ENCODE measurements at places on chromosomes 2 and 18. TPM values are rescaled to one million over a fixed set of nuclear protein-coding genes. Genes with fewer than 3 reads are reported as not detected.

EPB41L3 gene
- total RNA-seq = 0.43 TPM

TRIM54 gene
- total RNA-seq = 0.24 TPM

PRKD3 gene
- 33.0 TPM for total RNA-seq

PER2 gene
- 1.7 TPM for total RNA-seq

EFEMP1 gene
- 188 TPM for total RNA-seq

UGT1A10 gene
- total RNA-seq = not detected

SIX3 gene
- total RNA-seq = not detected

CDKL4 gene
- total RNA-seq = 0.96 TPM

AQP12B gene
- not detected for total RNA-seq

RGPD3 gene
- total RNA-seq = 0.21 TPM

VIL1 gene
- not detected for total RNA-seq

CHRNG gene
- not detected for total RNA-seq

CNGA3 gene
- total RNA-seq = not detected

HOXD3 gene
- not detected for total RNA-seq

CFC1 gene
- total RNA-seq = not detected

SP140 gene
- total RNA-seq = not detected

POU3F3 gene
- under 0.01 TPM for total RNA-seq

RAPH1 gene
- total RNA-seq = 16.6 TPM

ERCC3 gene
- total RNA-seq = 33.3 TPM

VWC2L gene
- total RNA-seq = not detected

CEBPZOS gene
- 7.2 TPM for total RNA-seq

CCBE1 gene
- 1.9 TPM for total RNA-seq

EFHD1 gene
- 1.2 TPM for total RNA-seq

CSRNP3 gene
- 0.48 TPM for total RNA-seq

TUBA3E gene
- total RNA-seq = not detected

RIOK3 gene
- total RNA-seq = 122 TPM

MC4R gene
- total RNA-seq = not detected

ALK gene
- total RNA-seq = not detected

LIMS2 gene
- total RNA-seq = under 0.01 TPM

All from tracheal epithelial cell (primary cell).